ENCODE measurements at places on chromosomes 16 and 17. TPM values are rescaled to one million over a fixed set of nuclear protein-coding genes. Genes with fewer than 3 reads are reported as not detected.

- no peak for DNase-seq
Observed at GRCh38 chr16:56520251-56520577, 390 bp upstream of the BBS2 start.

GRCh38 chr16:49919327-49919726, 63.4 kb upstream of the ZNF423 start:
- DNase-seq, result no peak

DNA sequence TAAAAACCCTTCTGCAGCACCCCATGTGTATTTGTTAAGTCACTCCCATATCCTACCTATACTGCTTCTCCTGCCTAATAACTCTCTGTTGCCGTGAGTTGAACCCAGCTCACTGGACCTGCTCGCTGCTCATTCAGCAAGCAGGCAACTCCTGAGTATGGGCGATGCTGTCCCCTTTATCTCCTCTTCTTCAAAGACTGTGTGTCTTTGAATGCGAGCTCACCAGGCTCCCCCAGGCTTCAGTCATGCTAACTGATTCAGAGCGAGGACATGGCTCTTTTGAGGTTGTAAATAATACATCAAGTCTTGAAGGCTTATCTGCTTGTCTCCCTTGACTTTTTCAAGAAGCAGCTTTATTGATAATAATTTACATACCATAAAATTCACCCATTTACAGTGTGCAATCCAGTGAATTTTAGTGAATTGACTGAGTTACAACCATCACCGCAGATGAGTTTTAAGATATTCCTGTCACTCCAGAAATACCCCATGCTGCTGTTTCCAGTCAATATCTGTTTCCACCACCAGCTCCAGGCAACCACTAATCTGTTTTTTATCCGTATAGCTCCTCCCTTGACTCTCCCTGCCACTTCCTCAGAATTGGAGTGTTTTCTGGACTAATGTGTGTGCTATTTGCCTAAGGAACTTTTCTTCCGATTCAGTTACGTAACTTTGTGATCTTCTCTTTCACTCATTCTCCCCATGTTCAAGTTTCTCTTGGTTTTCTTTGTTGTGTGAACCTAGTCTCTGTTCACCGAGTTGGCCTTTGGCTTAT, 132.2 kb downstream of the SPECC1 start:
- no peak for DNase-seq

DNA sequence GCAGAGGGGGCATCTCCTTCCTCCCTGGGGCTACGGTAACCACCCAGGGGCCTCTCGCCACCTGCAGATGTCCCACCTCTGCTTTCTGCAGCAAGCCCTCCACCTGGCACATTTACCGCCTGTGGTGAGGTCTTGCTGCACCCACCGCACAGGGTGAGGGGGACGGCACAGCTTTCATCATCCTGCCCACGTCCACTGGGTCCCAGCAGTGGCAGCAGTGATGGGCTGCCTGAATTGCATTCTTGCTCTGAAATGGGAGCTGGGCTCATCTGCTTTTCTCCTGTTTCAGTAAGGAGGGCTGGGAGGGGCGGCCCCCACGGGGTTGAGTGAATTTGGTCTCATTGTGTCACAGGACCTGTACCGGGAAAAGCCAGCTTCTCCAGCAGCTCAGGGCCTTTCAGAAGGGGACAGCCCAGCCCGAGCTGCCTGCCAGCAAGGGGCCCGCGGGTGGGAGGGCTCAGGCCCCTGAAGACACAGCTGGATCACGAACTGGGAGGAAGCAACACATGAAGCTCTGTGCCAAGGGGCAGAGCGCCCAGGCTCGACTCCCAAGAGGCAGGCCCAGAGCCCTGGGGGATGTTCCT, 12.7 kb downstream of the DNAAF8 start:
- no peak for DNase-seq

- no peak for DNase-seq
Observed at GRCh38 chr17:33121756-33122155, 130.1 kb downstream of the SPACA3 start.

GRCh38 chr16:86490859-86491639, 19.3 kb upstream of the FOXF1 start:
- DNase-seq, result no peak

DNA sequence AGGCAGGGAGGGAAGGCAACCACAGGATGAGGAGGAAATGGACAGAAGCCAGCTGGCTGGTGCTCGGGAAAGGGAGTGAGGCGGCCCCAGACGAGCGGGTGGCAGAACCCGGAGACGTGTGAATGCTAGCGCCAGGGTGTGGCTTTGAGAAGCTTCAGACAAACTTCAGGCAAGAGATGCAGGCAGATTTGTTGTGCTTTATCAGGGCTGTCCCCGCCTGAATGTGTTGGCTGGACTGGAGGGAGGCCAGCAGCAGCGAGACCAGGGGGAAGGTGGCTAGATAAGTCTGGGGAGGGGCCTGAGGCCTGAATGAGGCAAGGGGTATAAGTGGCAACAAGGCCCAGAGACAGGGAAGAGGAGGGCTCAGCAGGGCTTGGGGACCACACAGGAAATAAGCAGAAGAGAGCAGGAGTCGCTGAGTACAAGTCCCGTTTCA, 22.0 kb downstream of the CAMKK1 start:
- no peak for DNase-seq

DNA sequence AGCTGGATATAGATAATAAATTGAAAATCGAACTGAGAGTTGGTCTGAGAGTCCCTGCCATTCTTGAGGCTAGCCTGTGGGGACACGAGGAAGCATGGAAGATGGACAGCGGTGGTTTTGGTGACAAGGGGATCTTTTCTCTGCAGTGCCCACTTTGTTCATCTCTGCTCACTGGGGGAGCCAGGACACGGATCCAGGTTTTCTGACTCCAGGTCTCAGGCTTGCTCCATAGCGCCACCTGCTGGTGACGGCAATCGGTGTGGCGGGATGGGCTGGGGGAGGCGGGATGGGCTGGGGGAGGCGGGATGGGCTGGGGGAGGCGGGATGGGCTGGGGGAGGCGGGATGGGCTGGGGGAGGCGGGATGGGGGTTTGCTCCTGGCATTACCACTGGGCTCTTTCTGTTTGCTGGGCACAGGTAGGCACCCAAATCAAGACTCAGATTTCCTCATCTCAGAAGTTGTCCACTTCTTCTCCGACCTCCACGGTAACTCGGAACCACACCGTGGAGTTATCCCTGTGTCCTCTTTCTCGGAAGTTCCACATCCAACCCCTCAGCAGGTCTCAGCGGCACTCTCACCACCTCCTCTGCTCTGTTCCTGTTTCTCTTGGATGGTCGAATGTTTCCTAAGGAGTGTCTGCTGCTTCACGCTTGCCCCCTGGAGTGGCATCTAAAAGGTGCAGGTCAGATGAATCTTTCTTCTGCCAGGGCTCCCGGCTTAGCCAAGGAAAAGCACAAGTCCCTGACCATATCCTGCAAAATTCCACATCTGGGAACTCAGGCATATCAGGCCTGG, 142.4 kb downstream of the CYLD start:
- DNase-seq, result peak; percentile 28

DNA sequence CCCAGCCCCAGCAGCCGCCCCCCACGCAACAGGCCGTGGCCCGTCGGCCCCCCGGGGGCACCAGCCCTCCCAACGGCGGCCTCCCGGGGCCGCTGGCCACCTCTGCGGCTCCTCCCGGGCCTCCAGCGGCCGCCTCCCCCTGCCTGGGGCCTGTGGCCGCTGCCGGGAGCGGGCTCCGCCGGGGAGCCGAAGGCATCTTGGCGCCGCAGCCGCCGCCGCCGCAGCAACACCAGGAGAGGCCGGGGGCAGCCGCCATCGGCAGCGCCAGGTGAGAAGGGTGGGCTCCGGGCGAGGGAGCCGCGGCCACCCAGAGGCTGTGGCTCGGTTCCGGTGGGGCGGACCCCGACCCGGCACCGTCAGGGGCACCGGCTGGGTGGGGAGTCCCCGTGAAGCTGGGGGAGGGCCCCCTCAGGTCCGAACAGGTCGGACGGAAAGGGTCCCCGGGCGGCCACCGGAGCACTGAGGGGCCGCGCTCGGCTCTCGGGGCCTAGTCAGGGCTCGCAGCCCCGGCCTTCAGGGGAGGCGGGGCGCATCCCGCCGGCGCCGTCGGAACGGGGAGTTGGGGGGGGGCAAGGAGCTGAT, 583 bp downstream of the ATXN2L start:
- DNase-seq, result no peak

DNA sequence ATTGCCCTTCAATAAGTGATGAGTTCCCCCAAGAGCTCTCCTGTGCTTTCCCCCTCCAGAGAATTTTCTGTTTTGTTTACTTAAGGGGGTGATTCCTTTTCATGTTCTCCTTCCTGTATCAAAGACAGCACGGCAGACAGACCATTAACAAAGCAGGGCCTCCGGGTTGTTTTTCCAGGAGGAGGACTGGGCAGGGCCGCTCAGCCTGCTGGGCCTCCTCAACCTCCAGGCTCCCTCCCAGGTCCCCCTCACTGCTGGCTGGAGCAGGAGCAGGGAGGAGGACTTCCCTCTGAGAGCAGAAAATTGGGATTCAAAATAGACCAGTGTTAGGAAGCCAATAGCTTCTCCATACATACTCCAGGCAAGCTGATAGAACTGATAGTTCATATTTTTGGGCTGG, 20.4 kb downstream of the SDK2 start:
- no peak for DNase-seq

- peak; percentile 24 for DNase-seq
Observed at GRCh38 chr17:14745541-14745940, 444.7 kb downstream of the HS3ST3B1 start.

DNA sequence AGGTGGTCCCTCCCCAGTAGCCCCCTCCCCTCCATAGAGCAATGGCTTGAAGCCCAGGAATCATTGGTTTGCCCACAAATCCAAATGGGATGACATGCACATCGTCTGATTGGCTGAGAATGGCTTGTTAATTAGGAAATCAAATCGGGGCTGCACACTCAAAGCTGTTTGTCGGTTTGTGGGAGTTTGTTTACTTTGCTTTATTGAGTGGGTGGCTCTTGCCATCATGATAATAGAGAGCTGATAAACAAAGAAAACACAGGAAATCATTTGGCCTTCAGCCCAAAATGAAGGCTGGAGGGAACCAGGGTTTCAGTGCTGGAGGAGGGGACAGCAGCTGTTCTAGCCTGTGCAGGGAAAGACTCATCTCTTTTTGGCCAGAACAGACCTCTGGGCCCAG, 316.3 kb downstream of the CBLN1 start:
- no peak for DNase-seq

- no peak for DNase-seq
Observed at GRCh38 chr16:83704656-83705055, 103.1 kb upstream of the HSBP1 start.

GRCh38 chr17:55622547-55622946, 100.1 kb downstream of the TMEM100 start:
- peak; percentile 16 for DNase-seq

GRCh38 chr16:4892361-4893102, 44.4 kb downstream of the PPL start:
- DNase-seq, result no peak

- DNase-seq, result no peak
Observed at GRCh38 chr17:65741710-65742109, 180.3 kb upstream of the AXIN2 start.

- DNase-seq, result no peak
Observed at GRCh38 chr17:65487161-65487560, 74.3 kb downstream of the AXIN2 start.

GRCh38 chr17:74759243-74759801, 10.9 kb downstream of the NHERF1 start:
- DNase-seq, result no peak

DNA sequence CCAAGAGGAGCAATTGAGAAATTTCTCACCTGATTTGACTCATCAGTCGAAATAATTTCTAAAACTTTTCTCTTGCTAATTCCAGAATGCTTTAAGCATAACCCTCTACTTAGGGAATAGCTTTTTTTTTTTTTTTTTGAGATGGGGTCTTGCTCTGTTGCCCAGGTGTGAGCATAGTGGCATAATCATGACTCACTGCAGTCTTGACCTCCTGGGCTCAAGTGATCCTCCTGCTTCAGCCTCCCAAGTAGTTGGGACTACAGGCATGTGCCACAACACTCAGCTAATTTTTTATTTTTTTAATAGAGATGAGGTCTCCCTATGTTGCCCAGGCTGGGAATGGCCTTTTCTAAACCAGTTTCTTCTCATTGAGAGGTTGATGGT, 13.7 kb upstream of the NFATC3 start:
- no peak for DNase-seq

GRCh38 chr16:83932304-83932703, 20.7 kb upstream of the OSGIN1 start:
- DNase-seq, result no peak

DNA sequence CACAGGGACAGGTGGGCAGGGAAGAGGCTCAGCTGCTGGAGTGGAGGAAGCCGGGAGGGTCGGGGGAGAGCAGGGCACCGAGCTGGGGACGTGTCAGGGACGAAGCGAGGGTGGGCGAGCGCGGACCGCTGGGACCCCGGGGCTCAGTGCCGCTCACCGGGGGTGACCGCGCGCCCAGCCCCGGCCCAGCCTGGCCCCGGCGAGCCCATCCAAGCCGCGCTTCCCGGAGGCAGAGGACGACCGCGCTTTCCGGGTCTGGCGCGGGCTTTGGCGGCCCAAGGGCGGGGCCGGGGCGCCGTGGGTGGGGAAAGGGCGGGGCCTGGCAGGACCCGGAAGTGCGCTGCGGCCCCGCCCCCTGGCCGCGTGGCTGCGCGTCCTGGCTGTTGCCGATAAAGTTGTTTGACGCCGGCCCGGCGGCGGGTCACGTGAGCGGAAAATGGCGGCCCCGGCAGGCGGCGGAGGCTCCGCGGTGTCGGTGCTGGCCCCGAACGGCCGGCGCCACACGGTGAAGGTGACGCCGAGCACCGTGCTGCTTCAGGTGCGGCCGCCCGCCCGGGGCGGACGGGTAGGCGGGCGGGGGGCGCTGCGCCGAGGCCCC, at the start of gene ASPSCR1:
TSS of gene ASPSCR1 (plus strand) at position 419 of the 598 bp plus-strand sequence. CDS start at position 437, 18 bp downstream.
- DNase-seq, result peak; percentile 85

- DNase-seq, result no peak
Observed at GRCh38 chr17:41942626-41943373, 12.4 kb downstream of the ODAD4 start.

GRCh38 chr16:84973776-84974523, 37.4 kb downstream of the ZDHHC7 start:
- no peak for DNase-seq

GRCh38 chr16:30600215-30600614, 10.0 kb downstream of the ZNF689 start:
- DNase-seq, result no peak

DNA sequence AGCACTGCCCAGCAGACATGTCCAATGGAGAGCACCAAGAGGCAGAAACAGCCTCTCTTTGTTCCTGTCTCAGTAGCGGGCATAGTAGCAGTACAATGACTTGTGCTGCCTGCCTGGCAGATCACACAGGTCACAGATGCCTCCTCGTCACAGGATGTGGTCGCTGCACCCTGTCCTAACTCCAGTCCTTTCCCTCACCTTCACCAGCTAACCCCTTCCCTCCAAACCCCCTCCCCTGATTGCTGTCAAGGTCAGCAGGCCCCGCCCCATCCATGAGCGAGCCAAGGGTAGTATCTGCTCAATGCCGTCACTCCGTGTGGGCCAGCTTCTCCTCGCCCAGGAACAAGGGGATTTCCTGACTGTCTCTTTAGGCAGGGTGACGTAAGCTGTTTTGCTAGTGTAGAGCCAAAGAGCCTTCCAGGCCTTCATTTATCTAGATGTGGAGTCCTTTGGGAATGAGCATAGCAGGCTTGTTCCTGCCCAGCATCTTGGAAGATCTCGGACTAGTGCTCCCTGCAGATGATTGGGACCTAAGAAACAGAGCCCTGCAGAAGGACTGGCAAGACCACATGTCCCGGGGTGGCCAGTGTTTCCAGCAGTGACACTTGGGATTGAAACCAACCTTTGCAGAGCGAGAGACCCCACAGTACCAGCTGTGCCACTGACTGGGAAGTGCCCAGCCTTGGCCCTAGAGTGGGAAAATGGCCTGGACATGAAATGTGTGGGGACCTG, 75.9 kb upstream of the TNRC6C start:
- DNase-seq, result peak; percentile 77

The PLEKHH3 gene
- 12.5 TPM for total RNA-seq

The GLIS2 gene
- 14.7 TPM for total RNA-seq

The GCGR gene
- not detected for total RNA-seq

The TNFRSF17 gene
- not detected for total RNA-seq

The TP53TG3C gene
- total RNA-seq, result not detected
